ENCODE measurements at places on chromosomes 1 and 21.

- no peak for DNase-seq
These were observed 179.9 kb upstream of the FGGY start for GRCh38 chr1:59116920-59117542.

DNA sequence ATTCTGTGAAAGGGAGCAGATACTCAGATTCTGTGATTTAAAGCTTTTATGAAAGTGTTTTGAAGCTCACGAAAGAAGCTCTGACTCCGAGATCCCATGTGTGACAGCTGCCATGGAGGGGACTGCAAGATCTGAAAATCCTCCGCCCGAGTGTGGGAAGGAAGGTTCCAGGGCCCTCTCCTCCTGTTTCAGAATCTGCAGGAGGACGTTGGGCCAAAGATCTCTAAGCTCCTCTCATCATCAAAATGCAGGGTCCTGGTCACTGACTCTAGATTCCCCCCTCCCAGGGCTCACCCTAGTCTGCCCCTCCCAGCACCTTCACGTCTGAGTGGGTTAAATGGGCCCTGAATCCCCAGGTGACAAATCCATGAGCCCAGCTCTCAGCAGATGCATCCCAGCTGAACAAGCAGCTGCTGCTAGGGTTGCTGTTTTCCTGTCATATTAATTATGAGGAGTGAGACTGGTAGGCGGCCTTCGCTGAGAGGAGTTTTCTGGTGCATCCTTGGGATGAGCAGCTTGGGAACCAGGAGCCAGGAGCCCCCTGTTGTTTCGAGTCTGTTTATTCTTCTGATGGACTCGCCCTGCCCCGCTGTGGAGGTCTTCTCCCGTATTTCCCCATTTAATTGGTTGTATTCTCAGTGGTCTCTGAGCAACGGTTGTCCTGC, 402.0 kb downstream of the MATN1 start:
- no peak for DNase-seq

DNA sequence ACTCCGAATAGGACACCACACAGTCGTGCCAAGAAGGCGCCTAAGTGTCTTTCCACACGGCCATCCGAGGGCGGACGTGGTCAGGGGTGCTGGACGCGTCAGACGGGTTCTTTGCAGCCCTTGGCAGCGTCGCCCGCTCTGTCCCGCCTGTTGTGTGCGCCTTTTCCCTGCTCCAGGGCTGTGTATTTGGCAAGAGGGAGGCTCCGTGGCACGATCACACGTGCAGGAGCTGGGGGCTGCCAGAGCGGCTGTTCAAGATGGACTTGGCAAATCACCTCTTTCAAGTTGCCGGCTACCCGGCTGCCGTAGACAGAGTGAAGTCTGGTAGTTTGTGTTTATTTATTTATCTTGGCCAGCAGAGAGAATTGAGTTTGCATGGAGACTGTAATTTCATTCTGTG, 31.9 kb downstream of the PRKCZ start:
- DNase-seq = no peak

- no peak for DNase-seq
These were observed 77.6 kb downstream of the PGBD5 start for GRCh38 chr1:230348386-230349019.

GRCh38 chr1:40301541-40302299, 15.4 kb downstream of the COL9A2 start:
- DNase-seq = no peak

All from NCI-H2081 treated with DMSO at 0.1 percent for 48 hours (cell line).